Suppressor macrophage treated with lipopolysaccharide for 1 hour (primary cell): ENCODE measurements at places on chromosomes 1 and 21.

GRCh38 chr1:107140703-107141490 is at the start of gene NTNG1:
Gene NTNG1, plus strand, starts transcription at chr1:107141039.
- DNase-seq = no peak

DNA sequence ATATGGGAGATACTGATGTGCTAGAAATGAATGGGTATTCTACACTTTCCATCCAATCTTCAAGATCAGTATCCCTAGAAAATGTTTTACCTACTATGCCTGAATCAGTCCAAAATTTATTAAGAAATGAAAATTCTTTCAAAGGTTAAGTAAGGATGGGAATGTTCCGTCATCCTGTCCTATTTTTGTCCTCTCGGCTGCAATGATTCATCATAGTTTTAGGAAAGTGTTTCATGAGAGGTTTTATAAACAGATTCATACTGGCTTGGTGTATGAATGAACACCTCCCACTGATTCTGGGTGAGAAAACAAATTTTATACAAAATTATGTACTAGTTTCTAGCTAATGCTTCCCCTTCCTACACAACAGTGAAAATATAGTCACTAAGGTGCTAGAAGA is 504.6 kb upstream of the NR5A2 start:
- DNase-seq = no peak

- no peak for DNase-seq
Measured at GRCh38 chr1:27405074-27405473, 12.7 kb downstream of the GPR3 start.

DNA sequence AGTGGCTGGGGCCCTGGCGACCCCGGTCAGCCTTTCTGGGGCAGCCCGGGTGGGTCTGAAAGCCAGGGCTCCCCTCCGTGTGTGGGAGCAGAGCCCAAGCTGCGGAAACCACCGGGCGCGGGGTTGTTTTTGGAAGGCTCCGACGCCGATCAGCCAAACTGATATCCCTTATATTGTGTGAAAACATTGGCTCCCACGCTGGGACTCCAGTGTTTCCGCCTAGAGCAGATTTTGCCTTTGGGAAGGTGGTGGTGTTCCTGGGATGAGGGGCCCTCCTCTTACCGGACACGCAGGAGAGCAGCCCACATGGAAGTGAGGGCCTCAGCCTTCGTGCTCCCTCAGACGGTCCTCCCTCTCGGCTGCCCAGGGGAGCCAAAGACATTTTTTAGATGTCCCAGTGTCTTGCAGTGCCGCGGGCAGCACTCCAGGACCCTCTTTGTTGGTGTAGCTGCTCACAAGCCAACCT is 54.3 kb downstream of the NGF start:
- no peak for DNase-seq

DNA sequence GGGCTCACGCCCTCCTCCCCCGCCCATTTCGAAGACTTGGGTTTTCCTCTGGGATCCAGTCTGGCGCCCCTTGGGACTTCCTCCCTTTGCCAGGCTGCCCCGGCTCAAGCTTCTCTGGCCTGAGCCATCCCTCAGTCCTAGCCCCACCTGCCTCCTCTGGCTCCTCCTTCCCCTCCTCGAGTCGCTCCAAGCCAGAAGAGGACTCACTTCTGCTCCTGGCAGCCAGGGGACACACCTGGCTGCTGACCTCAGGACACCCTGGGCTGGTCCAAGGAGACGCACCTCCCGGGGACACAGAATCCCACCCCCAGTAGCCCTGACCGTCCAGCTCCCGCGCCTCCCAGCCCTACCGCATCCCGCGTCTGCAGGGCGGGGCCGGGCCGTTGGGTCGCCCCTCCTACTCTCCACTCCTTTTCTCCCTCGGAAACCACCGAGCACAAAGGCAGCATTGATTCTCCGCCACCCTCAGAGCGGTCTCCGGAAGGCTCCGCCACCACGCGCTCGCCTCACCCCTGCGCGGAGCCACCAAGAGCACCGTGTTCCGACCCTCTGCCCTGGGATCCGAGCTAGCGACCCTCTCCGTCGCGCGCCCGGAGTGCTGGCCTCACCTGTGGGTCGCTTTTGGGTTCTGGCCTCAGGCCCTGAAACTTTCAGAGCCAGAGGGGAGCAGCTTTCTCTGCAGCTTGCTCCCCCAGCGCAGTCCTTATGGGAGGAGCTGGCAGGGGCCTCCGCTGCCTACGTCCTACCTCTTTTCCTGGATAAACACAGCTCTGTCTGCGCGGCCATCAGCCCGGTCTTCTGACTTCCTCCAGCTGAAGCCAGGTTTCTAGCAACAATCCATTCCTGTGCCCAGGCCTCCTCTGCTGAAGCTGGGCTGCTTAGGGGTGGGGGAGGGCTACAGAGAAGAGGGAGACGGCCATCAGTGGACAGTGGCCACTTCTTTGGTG is at the start of gene C2CD4D:
Gene C2CD4D, minus strand, starts transcription at position 364 of the 947 bp plus-strand sequence. CDS start 831 bp downstream, outside the sequence.
- peak; percentile 55 for DNase-seq

DNA sequence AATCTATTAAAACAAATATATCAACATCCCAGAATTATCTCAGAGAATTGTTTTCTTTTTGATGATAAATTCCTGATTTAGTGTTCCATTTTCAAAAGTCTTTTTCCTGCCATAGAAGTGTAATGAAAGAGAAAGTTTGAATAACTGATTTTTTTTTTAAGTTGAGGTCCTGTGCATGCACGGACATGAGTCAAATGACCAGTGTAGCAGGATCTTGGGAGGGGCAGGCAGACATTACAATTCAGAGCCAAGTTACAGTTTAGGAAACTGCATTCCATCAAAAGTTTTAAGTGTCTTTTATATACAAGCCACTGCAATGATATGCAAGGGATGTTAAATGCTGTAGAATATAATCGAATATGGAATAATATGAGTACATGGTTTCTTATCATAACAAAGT is 227.5 kb downstream of the HMCN1 start:
- DNase-seq = no peak

DNA sequence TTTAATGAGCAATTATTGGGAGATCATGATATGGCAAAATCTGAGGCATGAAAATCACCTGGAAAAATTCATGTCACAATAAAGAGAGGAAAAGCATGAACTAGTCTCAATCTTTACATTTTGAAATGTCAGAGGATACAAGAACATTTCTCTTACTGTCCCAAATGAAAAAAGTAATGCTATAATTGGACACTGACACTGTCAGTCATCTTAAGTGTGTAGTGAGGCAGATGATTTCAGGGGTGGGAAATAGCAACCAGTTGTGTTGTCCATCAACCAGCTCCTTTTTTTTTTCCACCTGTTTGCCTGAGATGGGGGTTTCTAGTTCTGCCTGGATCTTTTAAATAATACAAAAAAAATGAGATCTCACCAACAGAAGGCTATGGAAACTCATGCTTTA is 646.2 kb downstream of the KCNT2 start:
- no peak for DNase-seq

DNA sequence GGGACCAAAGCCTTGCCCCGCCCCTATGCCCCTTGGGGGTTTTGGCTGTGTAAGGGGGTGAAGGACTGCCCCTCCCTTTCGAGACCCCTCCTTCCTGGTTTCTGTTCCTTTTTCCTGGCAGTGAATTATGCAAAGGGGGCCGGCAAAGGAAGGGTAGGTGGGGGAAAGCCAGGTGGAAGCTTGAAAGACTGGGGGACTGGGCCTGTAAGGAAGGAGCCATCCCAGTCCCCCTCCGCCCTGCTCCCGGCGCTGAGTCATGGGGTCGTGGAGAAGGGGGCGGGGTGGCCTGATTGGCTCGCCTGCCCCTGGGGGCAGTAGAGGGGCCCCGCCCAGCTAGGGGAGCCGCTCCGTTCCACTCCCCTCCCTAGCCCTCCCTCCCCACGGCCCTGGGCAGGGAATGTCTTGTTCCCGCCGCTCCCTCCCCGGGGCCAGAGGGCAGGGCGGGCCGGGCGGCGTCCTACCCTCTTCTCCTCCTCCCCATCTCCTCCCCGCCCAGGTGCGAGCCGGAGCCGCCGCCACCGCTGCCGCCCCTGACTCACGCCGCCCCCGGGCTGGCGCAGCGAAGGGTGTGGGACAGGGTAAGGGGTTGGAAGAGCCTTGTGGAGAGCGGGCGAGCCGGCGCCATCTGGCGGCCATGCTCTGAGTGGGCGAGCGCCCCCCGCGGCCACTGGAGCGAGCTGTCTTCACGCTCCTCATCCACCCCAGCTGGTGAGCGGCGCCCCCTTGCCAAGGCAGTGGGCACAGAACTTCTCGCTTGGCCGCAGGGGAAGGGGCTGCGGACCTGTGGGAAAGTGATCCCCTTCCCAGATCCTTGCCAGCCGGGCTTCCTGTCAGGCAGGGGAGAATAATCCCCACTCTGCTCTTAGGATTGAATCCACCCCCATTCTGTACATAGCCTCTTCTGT is 14.7 kb downstream of the ZBTB7B start:
- DNase-seq = peak; percentile 94

- DNase-seq = no peak
Measured at GRCh38 chr1:29784276-29785136, 548.2 kb downstream of the PTPRU start.

- DNase-seq = no peak
Measured at GRCh38 chr1:84823511-84823910, 69.5 kb downstream of the LPAR3 start.

DNA sequence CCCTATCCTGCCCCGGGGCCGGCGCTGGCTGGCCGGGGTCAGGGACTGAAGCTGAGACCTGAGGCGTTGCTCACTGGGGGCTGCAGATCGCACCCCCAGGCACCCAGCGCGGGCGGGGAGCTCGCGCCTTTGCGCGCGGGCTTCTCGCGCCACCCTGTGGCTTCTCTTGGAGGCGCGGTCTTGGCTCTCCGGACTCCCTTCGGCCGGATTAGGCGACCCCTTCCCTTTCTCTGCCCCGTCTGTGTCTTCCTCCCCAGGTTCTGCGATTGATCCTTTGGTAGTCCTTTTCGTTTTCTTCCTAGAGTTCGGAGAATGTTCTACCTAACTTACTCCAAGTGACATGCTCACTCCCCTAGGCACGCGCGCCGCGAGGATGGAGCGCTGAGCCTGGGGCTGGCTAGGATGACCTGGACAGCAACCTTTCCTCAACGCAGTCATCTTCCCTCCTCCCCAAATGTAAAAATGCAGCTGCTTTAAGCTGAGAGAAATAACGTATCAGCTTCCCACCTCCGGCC is 495 bp upstream of the NTRK1 start:
- DNase-seq = peak; percentile 83

DNA sequence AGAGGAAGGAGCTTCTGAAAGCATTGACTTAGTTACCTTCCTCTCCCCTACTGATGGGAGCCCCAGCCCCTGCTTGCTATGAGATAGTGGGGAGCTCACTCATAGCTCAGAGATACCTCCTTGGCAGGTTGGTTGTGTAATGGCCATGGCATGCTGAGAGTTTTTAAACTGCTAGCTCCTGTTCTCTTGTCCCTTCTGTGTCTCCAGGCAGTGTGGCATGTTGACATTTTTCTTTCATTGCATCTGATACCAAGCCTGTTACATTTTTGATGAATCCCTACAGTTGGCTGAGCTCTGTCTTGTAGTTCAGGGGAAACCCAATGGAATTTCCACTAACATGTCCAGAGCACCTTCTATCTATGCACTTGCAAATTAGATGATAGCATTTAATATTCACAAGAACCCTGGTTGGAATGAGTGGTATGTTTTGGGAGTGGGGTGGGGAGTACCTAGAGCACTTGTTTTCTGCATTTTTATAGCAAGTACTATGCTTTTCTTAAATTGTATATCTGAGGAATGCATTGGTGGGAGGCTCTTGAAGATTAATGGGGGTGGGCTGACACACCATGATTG is 39.1 kb upstream of the EFCAB14 start:
- peak; percentile 6 for DNase-seq

DNA sequence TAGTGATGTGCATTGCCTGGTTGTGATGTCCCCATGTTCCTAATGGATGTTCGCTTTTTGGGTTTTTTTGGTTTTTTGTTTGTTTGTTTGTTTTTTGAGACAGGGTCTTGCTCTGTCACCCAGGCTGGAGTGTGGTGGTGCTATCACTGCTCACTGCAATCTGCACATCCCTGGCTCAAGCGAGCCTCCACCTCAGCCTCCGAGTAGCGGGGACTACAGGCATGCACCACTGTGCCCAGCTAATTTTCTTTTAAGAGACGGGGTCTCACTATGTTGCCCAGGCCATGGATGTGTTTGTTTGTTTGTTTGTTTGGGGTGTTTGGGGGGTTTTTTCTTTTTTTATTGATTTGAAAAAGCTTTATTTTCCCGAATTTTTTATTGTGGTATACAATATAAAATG is 2.1 kb downstream of the COL6A2 start:
- DNase-seq = no peak

- DNase-seq = no peak
Measured at GRCh38 chr1:232282498-232282897, 347.4 kb downstream of the SIPA1L2 start.
